EH (cell line): ENCODE measurements at places on chromosomes 3 and 15.

DNA sequence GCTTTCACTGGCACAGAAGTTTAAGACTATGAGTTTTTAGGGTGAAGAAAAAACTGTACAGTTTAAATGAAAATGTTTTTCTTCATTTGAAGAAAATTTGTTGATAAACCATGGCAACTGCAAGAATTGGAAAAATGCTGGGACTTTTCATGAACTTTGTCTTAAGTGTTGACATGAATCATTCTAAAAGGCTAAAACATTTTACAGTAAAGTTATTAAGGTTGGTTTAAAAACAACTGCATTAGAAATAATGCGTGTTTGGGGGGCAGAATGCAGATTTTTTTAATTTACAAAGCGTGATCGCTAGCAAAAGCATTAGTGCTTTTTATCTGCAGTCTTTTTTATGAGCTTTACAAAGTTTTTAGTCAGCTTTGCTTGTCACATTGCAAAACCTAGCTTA lies 601.9 kb upstream of the TGFBR2 start:
- peak; percentile 61 for DNase-seq

- no peak for DNase-seq
These were observed 8.1 kb downstream of the NPHP3 start for GRCh38 chr3:132713977-132714727.

- no peak for DNase-seq
These were observed 1.7 kb downstream of the SPATA12 start for GRCh38 chr3:57062101-57062631.

GRCh38 chr3:40655551-40655950 lies 130.8 kb downstream of the ZNF621 start:
- DNase-seq, result no peak

DNA sequence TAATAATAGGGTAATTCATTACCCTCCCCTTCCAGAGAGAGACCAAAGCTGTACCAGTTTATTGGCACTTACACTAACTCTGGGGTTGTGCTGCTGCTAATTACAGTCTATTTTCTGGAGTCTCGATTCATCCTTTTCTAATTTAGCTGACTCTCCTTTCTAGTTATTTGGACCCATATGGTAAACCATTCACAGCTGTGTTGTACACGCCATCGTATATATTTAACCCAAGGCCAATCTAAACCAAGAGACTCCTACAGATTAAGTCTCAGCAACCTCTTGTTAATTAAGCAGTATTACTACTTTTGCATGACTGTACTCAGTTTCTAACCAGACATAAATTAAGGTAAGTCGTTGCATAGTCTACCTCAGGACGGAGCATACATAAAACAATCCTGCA lies 22.5 kb downstream of the ANXA2 start:
- DNase-seq, result peak; percentile 53

DNA sequence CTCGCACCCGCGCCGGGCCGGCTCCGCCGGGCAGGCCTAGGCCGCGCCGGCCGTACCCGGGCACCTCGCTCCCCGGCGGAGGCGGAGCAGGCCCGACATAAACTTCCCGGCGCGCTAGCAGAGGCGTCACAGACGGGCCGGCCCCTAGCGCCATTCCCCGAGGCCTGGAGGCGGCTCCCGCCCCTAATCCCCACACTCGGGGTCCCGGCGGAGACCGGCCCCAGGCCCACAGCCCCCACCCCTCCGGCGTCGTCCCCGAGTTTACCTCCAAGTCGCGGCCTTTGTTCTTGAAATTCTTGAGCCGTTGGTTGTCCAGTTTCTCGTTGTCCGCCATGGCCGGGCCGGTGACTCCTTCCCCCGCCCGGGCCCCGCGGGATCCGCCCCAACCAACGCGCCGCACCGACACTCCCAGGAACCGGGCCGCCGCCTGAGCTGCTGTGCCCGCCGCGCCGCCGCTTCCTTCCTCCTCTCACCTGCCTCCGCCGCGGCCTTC lies 376 bp downstream of the KPNA4 start:
- peak; percentile 74 for DNase-seq

DNA sequence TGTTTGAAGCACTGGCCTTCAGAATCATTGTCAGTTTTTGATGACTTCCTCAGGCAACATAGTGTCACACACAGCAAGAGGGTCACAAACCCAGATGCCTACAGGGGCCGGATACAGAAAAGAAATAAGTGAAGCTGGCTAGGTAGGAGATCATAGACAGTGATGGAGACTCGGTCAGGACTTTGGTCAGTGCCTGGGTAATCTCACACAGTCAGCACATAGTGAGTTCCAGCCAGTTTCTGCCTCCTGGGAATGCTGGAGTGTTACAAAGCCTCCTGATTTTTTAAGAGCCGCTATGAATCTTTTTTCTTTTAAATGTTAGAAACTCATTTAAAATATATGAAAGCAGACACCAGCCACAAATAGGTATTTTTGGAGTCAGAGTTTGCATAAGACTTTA lies 399.1 kb downstream of the IL5RA start:
- no peak for DNase-seq

DNA sequence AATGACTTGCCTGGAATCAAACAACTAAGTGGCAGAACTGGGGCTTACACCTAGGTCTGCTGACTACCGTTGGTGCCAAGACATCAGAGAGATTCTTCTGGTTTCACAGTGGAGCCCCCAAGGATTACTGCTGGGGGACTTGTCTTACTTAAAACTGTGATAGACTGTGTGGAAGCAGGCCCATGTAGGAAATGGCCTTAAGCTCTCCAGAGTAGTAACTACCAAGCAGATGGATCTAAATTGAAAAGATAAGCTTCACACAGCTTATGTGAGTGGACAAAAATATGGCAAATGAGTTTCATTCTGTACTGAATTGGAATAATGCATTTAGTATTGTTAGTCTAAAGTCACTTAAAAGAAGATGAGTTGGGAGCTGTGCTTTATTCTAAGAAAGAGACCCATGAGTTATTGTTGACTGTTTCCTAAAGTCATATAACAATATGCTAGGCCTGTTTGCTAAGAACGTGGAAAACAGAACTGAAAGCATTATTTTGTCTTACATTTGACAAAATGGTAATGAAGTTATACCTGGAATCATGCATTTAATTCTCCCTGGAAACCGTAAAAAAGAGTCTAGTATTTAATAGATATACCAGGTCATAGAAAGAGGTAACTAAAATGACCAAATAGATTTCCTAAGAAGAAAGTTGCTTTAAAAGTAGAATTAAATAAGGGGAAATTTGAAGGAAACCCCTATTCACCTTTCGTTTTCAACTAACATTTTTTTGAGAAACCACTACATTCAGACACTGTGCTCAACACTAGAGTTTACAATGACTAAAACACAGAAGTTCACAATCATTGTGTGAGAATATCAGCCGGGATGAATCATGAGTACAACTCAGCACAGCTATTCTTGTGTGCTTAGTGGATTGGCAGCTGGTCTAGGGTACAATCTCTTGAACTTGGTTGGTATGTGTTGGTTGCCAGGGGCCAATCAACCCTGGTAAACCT lies 13.0 kb upstream of the MAPK6 start:
- peak; percentile 56 for DNase-seq

DNA sequence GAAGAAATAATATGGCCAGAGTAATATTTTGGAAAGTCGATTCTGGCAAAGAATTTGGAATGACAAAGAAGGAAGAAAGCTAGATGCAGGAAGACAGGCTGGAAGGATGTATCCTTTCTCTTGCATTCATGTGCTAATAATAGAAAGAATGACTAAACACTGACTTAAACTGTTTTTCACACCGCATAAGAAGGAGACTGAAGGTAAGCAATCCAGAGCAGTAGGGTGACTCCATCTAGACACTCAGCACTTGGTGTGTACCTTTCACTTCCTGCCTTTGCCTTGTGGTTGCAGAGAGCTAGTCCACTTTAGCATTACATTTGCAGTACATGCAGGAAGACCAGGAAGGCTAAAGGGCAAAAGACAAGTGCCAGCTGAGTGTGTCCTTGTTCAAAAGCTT lies 234.6 kb downstream of the RBMS3 start:
- DNase-seq, result peak; percentile 62

DNA sequence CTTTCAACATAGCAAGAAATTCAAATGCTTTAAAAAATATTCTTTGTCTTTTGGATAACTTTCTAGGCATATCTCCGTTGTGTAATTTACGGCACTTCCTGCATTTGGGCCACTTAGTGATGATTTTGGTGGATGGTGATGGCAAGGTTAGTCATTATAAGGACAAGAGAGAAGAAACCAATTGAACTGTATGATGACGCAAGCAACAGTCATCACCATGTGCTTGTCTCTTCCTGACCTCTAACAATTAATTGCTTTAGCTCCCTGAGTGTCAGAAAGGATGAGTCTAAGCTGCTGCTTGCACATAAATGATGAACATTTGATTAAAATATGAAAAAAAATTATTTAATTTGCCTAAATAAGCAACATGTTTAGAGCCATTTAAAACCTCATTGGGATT lies 11.3 kb upstream of the P2RY12 start:
- DNase-seq, result peak; percentile 76

- no peak for DNase-seq
These were observed 337.1 kb upstream of the LRRFIP2 start for GRCh38 chr3:37511463-37511920.

DNA sequence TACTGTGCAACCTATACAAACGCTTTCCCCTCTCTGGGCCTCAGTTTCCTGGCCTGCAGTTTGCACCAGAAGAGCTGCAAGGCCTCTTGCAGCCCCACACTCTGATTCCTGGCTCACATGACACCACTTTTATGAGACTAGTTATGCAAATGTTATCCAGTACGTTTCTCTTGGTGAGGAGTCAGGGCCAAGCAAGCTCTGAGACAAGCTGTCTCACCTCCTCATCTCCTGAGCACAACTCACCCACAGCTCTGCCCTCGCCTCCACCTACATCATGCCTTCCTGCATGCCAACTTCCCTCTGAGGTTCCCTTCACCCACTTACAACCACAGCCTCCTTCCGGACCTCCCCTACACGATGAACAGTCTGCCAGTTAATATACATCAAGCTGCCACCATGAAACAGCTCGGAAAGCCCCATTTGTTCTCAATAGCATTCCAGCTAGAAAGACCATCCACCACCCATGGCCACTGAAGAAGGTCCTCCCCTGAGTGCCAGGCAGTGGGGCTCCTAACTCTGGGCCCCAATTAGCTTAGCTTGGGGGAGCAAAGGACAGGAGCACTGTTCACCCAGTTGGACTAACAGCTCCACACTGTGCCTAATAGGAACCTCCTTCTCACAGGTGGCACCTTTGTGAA lies 25.0 kb downstream of the CRYGS start:
- DNase-seq, result no peak

- DNase-seq, result peak; percentile 63
These were observed 72.8 kb downstream of the KLF15 start for GRCh38 chr3:126284258-126284904.

DNA sequence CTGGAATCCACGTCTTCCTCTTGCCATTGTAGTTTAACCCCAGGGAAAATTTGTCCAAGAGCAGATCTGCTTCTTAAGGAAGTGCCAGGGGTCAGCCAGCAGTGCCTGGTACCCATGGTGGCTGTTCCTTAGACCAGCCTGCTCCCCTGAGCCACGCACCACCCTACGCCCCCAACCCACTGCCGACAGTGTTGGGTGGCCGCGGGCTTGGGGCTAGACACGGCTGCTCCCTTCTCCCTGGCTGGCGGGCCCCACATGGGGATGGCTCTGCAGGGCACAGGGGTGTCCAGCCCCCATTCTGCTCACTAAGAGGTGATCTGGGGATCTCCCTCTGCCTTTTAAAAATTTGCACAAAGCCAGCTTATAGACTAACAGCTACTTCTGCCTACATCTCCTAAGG lies 104.8 kb downstream of the TMEM266 start:
- DNase-seq, result no peak

DNA sequence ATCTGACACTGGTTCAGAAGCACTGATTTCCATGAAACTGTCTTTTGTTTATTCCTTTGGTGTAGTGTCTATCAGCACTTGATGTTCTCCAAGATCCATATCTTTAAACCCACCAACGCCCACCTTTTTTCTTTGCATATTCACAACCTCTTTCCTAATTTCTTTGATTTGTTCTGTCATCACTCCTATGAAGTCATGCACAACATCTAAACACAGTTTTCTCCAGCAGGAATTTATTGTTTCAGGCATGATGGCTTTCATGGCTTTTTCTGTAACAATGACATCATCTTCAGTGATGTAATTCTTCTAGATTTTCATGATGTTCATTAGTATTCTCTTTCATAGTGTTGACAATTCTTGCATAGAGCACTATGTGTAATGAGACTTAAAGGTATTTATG lies 219.6 kb upstream of the POU1F1 start:
- no peak for DNase-seq

- no peak for DNase-seq
These were observed 19.1 kb upstream of the FSIP1 start for GRCh38 chr15:39801641-39802309.

DNA sequence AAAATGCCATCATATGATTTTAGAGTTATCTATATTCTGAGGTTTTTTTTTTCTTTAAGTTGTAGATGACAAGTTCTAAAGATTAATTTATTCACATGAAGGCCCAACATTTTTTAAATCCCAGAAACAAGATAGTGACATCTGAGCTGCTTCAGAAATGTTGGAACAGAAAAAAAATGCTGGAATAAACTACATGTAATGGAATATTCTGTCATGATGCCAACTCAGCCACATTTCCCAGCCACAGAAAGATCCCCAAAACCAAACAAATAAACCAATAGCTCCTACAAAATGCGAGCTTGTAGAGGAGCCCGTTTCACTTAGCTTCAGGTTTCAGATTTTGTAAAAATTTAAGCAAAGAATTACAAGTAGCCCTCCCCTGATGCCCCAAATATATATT lies 111.0 kb upstream of the MYO5C start:
- DNase-seq, result peak; percentile 30

GRCh38 chr3:127634653-127635052 lies 5.7 kb downstream of the PODXL2 start:
- no peak for DNase-seq

DNA sequence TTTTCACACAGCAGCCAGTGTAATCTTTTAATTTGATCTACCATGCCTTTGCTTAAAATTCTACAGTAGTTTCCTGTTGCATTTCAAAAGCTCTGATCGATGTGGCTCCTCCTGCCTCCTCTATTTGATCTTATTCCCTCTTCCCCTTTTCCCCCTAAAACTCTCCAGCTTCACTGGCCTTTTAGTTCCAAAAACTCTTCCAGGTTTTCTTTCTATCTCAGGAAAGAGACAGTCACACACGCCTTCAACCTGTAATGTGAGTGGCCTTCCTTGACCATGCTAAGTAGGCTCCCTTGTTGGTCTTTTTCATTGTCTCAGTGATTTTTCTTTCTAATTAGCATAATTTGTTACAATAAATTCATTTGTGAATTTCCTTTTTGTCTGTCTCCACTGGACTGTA lies 985 bp downstream of the TEX9 start:
- DNase-seq, result no peak

DNA sequence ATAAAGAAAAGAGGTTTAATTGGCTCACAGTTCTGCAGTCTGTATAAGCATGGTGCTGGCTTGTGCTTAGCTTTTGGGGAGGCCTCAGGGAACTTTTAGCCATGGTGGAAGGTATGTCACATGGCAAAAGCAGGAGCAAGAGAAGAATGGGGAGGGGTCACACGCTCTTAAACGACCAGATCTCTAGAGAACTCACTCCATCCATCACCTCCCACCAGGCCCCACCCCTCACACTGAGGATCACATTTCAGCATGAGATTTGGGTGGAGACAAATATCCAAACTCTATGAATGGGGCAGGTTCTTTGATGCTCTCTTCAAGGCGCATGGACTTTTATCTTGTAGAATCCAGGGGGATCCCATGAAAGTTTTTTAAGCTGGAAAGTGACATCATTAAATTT lies 75.7 kb downstream of the ITPR1 start:
- no peak for DNase-seq
